Osteocyte (in vitro differentiated cells): ENCODE measurements at places on chromosomes 11 and 22. TPM values are rescaled to one million over a fixed set of nuclear protein-coding genes. Genes with fewer than 3 reads are reported as not detected.

Gene PATE2
- not detected in 2 replicates for total RNA-seq

Gene GGTLC2
- total RNA-seq: not detected in 2 replicates

DNA sequence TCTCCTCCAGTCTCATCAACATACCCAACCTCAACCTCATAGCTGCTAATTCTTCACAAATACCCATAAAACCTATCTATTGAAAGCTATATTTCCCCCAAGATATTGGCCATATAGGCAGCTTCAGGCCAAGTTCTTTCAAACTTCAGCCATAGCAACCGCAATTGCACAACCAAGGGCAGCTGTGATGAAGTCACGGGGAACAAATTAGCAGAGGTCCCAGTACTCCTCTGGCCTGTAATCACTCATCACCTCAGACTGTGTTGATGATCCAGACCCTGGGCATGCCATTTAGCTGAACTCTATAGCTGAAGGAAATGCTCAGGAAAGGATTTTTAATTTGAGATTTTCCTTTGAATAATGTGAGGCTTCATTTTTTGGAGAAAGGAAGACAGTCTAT, 84.1 kb downstream of the SLC1A2 start:
- DNase-seq: no peak

Gene C11orf87
- 8.6 and 9.0 TPM in 2 replicates for total RNA-seq

- no peak for DNase-seq
These were observed 48.7 kb upstream of the APOA1 start for GRCh38 chr11:116885951-116886655.

DNA sequence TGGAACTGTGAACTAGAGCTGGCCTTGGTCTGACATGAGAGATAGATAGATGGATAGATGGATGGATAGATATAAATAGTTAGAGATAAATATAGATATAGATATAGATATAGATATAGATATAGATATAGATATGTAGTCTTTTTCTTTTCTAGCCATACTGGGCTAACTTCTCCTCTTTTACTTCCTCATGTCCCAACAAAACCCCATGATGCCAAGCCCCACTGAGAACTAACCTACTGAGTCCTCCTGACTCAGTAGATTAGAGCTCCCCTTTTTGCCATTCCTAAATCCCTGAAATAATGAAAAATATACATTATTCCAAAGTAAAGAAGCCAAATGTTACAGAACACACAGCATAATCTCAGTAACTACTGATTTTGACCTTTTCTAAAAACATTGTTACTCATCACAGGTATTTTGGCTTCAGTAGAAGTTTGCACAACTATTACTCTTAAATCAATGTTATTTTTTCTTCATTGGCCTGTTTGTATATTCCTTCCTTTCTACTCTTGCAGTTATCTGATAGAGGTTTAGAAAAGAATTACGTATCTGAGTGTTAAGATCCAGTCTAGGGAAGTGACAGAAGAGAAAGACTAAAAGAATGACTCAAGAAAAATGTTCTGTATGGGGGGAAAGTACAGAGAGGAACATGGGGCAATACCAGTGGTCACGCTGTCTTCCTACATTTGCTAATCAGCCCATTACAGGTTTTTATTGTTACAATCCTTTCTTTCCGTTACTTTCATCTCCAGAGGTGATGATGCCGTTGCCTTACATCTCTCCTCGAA, 6.0 kb upstream of the OR10D3 start:
- DNase-seq: no peak

- DNase-seq: no peak
These were observed 51.3 kb downstream of the TUG1 start for GRCh38 chr22:31020334-31020733.

DNA sequence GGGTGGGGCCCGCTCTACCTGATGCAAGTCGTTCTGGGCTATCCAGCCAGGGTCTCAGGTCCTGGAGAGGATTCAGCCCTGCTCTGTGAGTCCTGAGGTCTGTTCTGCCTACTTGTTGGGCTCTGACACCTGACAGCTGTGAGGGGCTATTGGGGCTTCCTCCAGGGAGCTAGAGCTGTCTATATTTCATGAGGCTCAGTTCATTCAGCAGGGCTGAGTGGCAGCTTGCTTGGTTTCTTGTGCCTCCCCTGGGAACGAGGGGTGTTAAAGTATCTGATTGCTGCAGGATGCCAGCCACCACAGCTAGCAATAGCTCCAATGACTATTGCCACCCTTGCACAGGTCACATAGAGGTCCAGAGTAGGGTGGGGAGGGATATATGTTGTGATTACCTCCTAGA, 26.7 kb downstream of the INSC start:
- DNase-seq: no peak

DNA sequence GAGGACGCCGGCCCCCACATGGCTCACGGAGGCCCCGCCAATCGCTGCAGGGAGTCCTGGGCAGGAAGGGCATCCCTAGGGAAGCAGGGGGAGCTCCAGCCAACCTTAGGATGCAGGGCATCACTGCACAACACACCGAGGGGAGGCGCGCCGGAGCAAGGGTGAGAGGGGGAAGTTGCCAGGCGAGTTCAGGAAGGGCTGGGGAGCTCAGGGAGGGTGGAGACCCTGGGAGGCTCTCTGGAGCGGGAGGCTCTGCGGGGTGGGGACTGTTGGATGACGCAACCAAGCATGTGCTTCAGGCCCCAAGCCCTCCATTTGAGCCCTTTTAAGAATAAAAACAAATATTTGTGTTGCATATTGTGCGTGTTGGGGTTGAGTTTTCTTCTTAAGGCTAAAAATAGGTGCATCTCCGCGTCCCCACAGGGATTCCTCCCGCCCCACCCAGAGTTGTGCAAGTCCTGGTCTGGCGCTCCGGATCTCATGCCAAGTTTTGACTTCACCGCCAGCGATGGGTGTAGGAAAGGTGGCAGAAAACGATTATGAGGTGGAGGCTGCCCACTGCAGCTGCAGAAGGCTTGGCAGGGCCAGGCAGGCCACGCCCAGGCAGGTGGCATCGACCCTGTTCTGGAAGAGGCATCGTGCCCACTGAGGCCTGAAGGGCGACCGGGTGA, 65.2 kb downstream of the WNT7B start:
- no peak for DNase-seq

Gene TYMP
- total RNA-seq: 9.0 and 10.8 TPM in 2 replicates

Gene OR56A1
- total RNA-seq: not detected in 2 replicates

Gene CST6
- not detected in 2 replicates for total RNA-seq

DNA sequence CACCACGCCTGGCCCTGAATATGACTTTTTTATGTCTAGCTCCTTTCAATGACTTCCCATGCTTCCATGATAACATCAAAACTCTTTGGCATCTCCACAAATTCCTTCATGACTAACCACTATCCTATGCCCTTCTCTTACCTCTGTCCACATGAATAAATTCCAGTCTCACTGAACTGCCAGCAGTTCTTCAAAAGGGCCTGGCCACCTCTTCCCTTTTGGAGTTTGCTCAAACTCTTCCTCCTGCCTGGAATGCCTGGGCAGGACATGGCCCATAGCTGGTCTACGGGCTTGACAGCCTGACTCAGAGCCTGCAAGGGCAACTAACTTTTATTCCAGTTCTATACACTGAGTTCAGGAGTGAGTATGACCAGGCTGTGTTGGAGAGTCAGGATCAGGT, 41.8 kb upstream of the ZBTB16 start:
- no peak for DNase-seq

DNA sequence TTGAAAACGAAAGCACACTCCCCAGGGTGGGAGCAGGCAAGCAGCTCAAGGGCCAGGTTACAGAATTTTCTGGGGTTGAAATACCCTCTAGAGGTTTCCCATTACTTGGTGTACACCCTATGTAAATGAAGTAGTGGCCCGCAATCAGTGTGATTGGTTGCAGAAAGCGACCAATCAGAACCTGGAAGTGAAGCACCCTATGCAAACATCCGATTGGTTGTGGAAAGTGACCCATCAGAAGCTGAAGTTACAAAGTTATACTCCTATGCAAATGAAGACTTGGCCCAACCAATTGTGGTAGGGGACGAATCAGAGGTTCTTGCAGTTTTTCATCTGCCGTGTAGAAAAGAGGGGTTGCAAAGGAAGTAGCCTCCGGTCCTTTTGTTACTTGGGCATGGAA, 19.2 kb downstream of the PRR5 start:
- no peak for DNase-seq

Gene MUC5AC
- total RNA-seq: not detected in 2 replicates

- no peak for DNase-seq
These were observed 393.0 kb upstream of the ANO3 start for GRCh38 chr11:25938952-25939351.

DNA sequence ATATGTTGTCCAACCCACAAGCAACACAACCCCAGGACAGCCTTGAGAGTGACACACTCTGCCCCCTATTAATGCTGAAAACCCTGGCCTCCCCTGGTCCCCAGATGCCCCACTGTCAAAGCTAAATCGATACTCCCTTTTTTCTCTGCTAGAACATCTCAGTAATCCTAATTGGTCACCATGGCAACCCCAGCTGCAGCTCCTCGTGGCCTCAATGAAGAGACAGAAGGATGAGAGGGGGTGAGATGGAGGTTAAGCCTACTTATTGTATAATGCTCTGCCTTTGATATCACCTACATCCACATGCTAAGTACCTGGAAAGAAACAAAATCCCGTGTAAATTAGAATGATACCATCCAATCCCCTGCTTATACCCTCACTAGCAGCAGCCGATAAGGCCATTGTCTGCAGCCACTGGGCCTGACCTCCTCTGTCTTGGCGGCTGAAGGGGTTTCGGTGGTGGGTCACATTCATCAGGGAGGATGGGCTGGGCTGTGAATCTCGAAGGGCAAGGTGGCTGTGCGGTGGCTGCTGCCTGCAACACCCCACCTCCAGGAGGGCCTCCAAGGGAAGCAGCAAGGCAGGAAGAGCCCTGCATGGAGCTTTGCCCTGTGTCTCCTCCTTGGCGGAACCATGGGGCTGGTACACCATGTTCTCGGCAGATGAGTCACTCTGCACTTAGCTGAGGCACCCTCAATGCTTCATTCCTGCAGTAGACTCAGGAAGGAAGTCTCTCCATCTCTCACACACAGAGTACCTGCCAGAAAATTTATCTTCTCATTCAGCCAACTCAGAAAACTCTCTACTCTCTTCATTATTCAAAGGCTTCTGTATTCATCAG, 399.5 kb downstream of the BUD13 start:
- no peak for DNase-seq

Gene SLC29A2
- 2.0 and 3.6 TPM in 2 replicates for total RNA-seq

DNA sequence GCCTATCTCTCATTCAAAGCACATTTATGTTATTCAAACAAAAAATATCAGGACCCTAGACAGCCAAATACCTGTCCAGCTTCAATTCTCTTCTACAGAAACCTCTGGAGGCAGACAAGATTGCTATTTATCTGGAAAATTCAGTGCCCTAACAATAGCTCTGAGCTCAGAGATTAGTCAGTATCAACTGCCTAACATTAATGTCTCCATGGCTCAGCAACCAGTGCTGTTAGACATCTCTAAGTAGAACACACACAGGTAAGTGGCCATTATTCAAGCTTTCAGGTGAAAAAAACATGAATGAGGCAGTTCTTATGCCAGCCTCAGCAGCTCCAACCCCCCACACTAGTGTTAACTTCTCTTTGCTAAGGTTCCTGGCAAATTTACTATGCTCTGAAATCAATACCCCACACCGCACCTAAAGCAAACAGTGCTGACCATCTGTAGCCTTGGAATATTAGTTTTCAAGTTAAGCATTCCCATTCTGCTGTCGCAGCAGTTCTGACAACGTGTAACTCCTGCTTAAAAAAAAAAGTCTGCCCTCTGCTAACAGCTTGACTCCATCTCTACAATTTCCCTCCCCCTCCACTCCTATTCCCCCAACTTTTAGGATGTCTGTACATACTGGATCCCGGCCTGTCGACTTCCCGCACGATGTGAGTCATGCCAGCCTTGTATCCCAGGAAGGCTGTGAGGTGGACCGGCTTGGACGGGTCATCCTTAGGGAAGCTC, 1.5 kb downstream of the RPL3 start:
- no peak for DNase-seq
